Stimulated activated CD8-positive, alpha-beta memory T cell treated with anti-CD3 and anti-CD28 coated beads, Interleukin-2, amount 100 ng/mL, for 1 hour (primary cell): ENCODE measurements at places on chromosomes 13 and 19.

DNA sequence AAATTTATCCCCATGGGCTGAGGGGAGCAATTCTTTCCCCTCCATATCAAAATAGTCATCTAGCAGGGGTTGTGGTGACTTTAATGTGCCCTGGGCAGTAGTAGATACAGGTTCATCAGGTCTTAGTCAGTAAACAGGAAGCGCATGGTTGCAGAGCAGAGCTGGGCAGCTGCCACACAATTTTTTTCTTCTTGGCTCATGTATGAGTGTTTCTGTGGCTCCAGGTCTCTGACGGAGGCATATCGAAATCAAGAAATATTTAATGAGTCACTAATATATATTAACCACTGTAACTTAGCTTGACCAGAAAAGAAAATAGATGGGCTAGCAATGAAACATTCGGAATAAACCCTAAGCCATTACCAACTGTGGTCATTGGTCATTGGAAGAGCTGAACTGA lies 68.4 kb upstream of the UBL3 start:
- no peak for DNase-seq

DNA sequence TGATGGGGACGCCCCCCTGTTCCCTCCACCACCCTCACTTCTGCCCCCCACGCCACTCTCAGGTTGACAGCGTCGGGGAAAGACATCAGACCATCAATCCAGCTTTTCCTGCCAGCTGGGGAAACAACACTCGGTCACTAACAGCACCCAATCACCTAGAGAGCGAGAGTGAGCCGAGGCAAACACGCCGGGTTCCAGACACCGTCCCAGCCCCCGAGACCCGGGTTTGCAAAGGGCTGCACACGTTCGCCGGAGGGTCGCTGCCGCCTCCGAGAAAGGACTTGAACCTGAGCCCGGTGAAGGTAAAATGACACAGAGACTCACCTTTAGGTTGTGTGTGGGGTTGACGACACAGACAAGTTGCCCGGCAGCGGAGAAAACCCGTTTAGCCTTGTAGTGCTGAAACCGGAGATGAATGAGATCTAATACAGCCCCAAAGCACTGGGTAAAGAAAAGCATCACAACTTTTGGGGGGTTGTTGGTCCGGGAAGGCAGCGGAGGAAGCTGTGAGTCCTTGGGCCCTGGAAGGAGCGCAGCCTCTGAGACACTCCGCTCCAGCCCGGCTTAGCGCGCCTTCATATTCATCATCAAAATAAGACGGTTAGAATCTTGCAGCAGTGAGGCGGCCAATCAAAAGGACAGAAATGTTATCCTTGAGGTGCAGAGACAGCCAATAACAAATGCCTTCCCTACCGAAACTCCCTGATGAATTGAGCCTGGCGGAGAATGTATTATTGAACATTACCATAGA lies at the start of gene SIAH3:
Gene SIAH3 (minus strand): TSS at position 583 of the 751 bp plus-strand sequence. CDS start 124 bp downstream, at position 459.
- DNase-seq = no peak

GRCh38 chr19:19823916-19824315 lies 2.4 kb upstream of the ZNF506 start:
- no peak for DNase-seq

GRCh38 chr13:19618977-19619376 lies 14.5 kb upstream of the MPHOSPH8 start:
- no peak for DNase-seq

DNA sequence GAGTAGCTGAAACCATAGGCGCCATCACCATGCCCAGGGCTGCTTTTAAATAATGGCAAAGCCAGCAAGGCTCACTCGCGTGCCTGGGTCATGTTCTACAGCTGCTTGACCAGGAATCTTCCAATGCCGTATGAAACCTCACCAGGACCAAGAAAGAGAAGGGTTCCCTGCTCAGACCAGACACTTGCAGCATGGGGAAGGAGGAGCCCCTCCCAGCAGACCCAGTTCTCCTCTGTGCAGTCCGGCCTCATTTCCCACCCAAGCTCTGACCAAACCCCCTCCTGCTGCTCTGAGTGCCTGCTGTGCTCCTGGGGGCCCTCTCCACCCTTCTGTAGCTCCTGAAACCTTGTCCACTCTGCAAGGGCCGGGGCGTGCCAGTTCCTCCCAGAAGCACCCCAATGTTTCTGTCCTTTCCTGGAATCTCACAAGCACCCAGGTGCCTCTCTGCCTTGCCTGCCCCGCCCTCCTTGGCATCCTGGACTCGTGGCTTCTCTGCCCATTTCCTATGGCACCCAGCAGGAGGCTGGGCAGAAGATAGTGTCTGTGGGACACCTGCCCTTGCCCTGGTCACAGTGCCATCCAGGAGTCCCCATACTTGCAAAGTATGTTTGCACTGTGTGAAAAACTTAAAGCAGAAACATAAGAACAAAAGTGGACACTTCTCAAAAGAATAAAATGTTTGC lies 6.8 kb upstream of the SLC7A9 start:
- no peak for DNase-seq

DNA sequence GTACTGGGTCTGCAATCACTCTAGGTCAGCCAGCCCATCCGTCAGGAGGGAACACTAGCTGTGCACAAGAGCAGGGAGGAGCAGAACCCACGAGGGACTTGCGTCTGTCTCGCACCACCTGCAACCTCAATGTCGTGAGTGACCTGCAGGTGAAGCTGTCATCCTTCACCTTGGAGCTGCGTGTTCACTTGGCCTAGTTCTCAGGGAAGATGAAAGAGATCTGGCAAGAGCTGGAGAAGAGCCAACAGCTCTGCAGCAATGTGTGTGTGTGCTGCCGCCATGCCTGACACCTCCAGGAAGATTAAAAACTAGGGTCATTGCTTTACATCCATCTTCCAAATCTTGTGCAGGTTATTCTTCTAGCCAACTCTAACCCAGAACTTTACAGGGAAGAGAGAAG lies 117.6 kb upstream of the MRI1 start:
- no peak for DNase-seq

DNA sequence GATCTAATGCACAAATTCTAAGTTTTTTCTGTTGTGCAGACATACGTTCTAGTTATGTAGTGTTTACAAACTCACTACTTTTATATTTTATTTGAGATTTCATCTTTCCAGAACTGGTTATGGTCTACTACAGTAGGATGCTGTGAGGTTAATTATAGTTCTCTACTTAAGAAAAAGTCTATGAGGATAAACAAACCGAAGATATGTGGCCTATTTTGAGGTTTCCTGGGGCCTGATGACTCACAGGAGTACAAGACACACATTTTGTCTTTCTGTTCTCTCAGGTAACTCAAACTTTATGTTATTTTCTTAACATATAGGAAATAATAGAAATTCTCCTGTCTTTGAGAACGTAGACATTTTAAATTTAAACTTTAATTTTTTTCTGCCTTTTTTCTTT lies 45.1 kb downstream of the PCDH20 start:
- no peak for DNase-seq
